Esophagus muscularis mucosa (tissue), 4 donors: ENCODE measurements at places on chromosomes 13 and 19.

GRCh38 chr13:93847162-93847561 lies 620.6 kb downstream of the GPC6 start:
- no peak for DNase-seq

DNA sequence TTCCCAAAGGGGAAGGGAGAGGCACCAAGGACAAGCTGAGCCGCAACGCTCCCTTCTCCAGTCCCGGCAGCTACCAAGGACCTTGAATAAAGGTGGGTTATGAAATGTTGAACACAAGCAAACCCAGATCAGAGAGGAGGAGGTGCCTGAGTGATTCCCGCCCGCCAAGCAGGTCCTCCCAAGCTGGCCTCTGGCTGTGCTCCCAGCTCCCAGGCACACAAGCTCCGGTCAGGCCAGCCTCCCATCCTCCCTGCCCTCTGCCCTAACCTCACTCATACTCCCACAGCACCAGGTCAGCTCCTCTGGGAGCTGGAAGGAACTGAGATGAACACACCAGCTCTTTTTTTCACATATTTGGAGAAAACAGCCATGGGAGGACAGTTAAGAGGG lies 3.7 kb downstream of the NAPA start:
- no peak for DNase-seq

DNA sequence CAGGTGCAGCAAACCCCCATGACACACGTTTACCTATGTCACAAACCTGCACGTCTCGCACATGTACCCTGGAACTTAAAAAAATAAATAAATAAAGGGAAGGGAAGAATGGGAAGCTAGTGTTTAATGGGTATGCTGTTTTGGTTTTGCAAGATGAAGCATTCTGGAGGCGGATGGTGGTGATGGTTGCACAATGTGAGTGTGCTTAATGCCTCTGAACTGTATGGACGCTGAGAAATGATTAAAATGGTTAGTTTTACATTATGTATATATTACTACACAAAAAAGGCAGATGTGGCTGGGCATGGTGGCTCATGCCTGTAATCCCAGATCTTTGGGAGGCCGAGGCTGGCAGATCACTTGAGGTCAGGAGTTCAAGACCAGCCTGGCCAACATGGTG lies 17.8 kb downstream of the NFILZ start:
- DNase-seq: no peak

DNA sequence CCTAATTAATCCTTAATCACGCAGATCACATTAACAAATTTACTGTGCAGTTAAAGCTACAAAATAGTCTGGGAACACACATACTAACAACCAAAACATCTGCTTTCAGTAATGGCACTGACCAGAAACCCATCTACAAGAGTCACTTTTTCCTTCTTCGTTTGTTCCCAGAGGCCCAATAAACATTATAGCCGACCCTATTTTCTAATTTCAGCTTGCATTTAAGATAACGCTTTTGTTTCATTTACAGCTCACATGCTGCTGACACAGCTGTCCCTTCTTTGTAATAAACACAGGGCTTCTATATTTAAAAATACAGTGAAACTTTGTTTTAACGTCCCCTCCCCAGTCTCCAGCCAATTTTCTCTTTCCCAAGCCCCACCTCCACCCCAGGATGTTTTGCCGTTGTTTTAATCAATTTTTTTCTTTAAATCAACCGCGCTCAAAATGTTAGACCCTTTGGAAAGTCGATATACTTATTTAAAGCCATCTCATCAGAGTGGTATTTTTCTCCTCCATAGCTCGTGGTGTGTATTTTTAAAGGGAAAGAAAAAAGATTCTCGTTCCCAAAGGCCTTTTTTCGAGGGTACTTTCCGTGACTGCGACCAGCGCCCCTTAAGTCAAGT lies 1.7 kb upstream of the WBP4 start:
- no peak for DNase-seq

DNA sequence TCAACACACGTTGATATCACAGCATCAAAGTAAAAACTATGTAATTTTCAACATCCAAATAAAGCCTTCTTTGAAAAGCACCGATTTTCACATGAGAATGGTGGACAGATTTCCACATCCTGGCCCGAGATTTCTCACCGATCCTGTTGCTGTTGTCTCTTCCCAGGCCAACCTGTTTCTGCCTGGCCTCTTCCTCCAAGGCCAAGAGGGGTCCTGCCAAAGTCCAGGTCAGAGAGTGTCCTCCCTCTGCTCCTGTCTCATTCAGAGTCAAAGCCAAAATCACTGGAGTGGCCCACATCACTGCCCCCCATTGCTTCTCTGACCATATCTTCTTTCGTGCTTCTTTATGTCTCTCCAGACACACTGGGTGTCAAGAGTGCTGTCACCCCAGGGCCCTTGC lies 49.5 kb downstream of the CHST8 start:
- DNase-seq: no peak

GRCh38 chr13:110507678-110508381 lies 53.7 kb downstream of the RAB20 start:
- DNase-seq: no peak
